Right renal pelvis (tissue), 4 donors: ENCODE measurements at places on chromosomes 1 and 21. TPM values are rescaled to one million over a fixed set of nuclear protein-coding genes. Genes with fewer than 3 reads are reported as not detected.

Gene ANKRD34A
- 0.69 TPM for polyA plus RNA-seq

Gene ABCA4
- polyA plus RNA-seq = 9.0 TPM

Gene NBPF1
- polyA plus RNA-seq = 157 TPM

Gene RPL22
- polyA plus RNA-seq = 643 TPM

Gene PTGFRN
- polyA plus RNA-seq = 35.3 TPM

Gene MAGI3
- polyA plus RNA-seq = 24.1 TPM

Gene MX2
- 0.78 TPM for polyA plus RNA-seq

Gene GBP4
- polyA plus RNA-seq = 9.9 TPM

Gene CLDN17
- polyA plus RNA-seq = not detected

Gene RGS8
- not detected for polyA plus RNA-seq

Gene ATP8B2
- 25.9 TPM for polyA plus RNA-seq

Gene COL8A2
- polyA plus RNA-seq = 1.9 TPM

Gene TSTD1
- polyA plus RNA-seq = 50.0 TPM

Gene OR2T1
- not detected for polyA plus RNA-seq

Gene PPIAL4G
- not detected for polyA plus RNA-seq

Gene TFF2
- not detected for polyA plus RNA-seq

Gene PLA2G4A
- polyA plus RNA-seq = 10.0 TPM

Gene GABRD
- 2.0 TPM for polyA plus RNA-seq

Gene OVAAL
- not detected for polyA plus RNA-seq

Gene PRDM16
- polyA plus RNA-seq = 8.1 TPM

Gene SLFNL1
- 0.30 TPM for polyA plus RNA-seq

Gene FAM43B
- polyA plus RNA-seq = 1.2 TPM

Gene LCE2C
- not detected for polyA plus RNA-seq

Gene CCDC24
- 16.3 TPM for polyA plus RNA-seq

Gene GLIS1
- polyA plus RNA-seq = 2.8 TPM

Gene EPHX1
- polyA plus RNA-seq = 64.1 TPM

Gene UMODL1
- polyA plus RNA-seq = 0.06 TPM

Gene S100A7A
- not detected for polyA plus RNA-seq

Gene EFNA1
- polyA plus RNA-seq = 75.7 TPM

Gene CR1
- polyA plus RNA-seq = 25.3 TPM

Gene DCLRE1B
- 10.4 TPM for polyA plus RNA-seq

Gene RGS1
- 2.1 TPM for polyA plus RNA-seq

Gene NLRP3
- polyA plus RNA-seq = 0.67 TPM

Gene TPTE
- not detected for polyA plus RNA-seq

Gene ITLN1
- polyA plus RNA-seq = 1.3 TPM

Gene SLC25A34
- polyA plus RNA-seq = 2.2 TPM

Gene UBASH3A
- 0.07 TPM for polyA plus RNA-seq

Gene SMG7
- polyA plus RNA-seq = 69.8 TPM

Gene ANGPTL3
- 6.5 TPM for polyA plus RNA-seq

Gene RRAGC
- 40.1 TPM for polyA plus RNA-seq

Gene FMO3
- polyA plus RNA-seq = not detected

Gene PADI2
- 2.6 TPM for polyA plus RNA-seq

Gene TMEM269
- polyA plus RNA-seq = 0.85 TPM

Gene NECTIN4
- polyA plus RNA-seq = 4.9 TPM

Gene SERINC2
- 55.6 TPM for polyA plus RNA-seq

Gene AQP10
- 0.37 TPM for polyA plus RNA-seq

Gene CELF3
- 0.07 TPM for polyA plus RNA-seq

Gene AXDND1
- 12.0 TPM for polyA plus RNA-seq

Gene SMIM11
- polyA plus RNA-seq = 6.7 TPM

Gene RBM11
- 4.0 TPM for polyA plus RNA-seq

Gene SPRR1A
- not detected for polyA plus RNA-seq

Gene HUNK
- polyA plus RNA-seq = 16.1 TPM

Gene BSND
- 4.2 TPM for polyA plus RNA-seq

Gene CGN
- 42.3 TPM for polyA plus RNA-seq

Gene SH3D21
- polyA plus RNA-seq = 26.0 TPM
